ENCODE measurements at places on chromosomes 1 and 21. TPM values are rescaled to one million over a fixed set of nuclear protein-coding genes. Genes with fewer than 3 reads are reported as not detected.

The PEF1 gene
- 88.8 TPM for total RNA-seq

The KLHDC8A gene
- total RNA-seq: under 0.01 TPM

The LCE3D gene
- total RNA-seq: not detected

The SEMA6C gene
- total RNA-seq: 5.8 TPM

Data from epithelial cell of umbilical artery (primary cell).